ENCODE measurements at places on chromosomes 4 and X.

- DNase-seq = no peak
Measured at GRCh38 chr4:184382189-184382846, 92.0 kb downstream of the IRF2 start.

- no peak for DNase-seq
Measured at GRCh38 chr4:152606753-152607152, 70.9 kb upstream of the FBXW7 start.

DNA sequence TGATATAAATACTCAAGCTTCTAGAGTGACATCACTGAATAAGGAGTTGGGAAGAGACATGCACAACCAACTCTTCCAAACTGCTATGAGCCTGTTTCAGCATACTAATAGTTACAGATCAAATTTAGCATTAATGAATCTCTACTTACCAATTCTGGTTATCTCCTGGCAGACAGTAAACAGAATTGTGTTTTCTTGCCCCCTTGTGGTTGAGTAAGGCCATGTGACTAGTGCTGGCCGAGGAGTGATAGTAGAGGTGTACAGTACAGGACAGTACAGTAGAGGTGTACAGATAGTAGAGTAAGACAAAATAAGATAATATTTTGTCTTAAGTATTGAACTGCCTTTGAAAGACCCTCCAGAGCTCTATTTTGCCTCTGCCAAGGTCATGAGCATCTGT, 681.4 kb downstream of the GABRG1 start:
- DNase-seq = no peak

DNA sequence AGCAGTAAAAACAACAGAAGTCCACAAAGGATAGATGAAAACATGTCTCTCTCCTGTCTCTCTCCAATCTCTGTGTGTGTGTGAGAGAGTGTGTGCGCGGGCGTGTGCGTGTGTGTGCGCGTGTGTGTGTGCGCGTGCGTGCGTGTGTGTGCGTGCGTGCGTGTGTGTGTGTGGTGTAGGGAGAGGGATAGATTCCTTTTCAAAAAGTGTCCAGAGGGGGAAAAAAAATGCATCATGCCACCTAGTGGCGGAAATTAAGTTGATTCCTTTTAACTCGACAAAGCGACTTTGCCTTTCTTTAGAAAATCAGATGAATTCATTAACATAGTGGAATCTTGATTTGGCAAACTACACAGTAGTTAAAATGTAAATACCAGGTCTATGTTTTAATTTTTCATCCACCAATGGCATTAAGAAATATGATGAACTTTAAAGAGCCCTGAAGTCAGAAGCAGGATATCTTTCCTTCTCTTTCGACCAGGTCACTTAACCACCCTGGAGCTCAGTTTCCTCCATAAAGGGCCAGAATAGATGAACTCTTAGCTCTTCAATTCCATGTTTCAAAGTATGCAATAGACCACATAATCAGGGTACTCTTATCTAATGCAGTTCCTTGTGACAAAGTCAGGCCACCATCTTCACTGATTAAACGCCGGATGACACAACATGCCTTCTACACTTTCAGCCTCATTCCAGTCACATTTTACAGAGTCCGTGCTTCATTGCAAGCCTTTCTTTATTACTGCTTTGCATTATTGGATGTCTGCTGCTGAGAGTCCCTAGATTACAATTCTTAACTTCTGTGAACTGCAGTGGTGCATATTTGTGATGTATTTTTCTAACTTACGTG, 162.8 kb downstream of the FBXO8 start:
- DNase-seq = no peak

DNA sequence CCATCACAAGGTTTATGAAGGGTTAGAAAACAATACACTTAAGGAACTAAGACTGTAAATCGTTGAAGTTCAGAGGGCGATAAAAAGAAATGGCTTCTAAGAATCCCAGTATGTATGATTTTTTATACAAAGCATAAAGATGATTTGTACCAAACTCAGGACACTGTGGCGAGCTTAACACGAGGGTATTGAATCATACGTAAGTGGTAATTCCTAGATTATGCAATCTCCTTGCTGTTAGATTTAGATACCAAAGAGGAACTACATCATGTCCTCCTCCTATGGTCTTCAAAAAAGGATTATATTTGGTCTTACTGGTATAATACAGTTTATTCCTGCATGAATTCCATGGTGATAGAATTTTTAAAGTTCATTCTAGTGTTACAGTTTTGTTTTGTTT, 23.9 kb downstream of the NFKB1 start:
- DNase-seq = no peak

GRCh38 chr4:55903577-55903976, 45.2 kb upstream of the CEP135 start:
- no peak for DNase-seq

DNA sequence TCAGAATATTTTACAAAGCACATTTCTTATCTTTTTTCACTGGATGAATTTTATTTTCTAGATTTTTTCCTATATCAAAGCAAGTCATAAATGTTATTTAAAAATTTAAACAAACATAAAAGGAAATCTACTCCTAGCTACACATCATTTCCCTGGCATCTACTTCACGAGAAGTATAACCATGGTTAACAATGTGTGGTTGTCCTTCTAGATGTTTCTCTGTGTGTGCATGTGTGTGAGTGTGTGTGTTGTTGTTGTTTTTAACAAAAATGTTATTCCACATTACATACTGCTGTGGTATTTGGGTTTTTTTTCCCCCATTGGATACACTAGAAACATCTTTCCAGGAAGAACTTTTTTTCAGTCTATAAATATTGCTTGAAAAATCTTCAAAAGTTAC, 103.1 kb downstream of the CHIC2 start:
- no peak for DNase-seq

DNA sequence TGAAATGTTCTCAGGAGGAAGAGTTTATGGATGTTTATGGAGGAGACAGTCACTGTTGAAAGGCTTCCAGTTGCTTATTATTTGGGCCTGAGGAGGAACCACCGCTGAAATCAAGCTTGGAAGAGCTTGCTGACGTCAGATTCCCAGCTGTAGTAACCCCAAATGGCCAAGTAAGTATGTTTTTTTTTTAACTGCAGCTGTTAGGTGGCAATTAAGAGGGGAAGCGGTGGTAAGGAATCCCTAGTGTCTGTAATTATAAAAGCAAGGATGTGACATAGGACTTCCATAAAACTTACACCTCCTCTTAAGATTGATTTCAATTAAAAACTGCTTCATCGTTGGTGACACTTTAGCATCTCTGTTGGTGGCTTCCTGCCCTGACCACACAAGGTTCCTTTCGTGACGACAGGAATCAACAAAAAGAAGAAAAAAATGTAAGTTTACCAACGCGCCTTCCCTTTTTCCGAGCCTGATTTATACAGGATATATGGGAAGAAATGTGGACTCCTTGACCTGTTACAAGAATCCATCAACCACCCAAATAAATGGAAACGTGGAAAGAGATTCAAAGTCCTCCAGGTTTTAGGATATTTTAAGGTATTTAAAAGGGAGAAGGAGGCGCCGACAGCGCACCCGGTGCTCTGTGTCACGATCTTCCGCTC, 884 bp downstream of the RELL1 start:
- no peak for DNase-seq

GRCh38 chrX:1502241-1502640, 34.7 kb downstream of the P2RY8 start:
- DNase-seq = no peak

DNA sequence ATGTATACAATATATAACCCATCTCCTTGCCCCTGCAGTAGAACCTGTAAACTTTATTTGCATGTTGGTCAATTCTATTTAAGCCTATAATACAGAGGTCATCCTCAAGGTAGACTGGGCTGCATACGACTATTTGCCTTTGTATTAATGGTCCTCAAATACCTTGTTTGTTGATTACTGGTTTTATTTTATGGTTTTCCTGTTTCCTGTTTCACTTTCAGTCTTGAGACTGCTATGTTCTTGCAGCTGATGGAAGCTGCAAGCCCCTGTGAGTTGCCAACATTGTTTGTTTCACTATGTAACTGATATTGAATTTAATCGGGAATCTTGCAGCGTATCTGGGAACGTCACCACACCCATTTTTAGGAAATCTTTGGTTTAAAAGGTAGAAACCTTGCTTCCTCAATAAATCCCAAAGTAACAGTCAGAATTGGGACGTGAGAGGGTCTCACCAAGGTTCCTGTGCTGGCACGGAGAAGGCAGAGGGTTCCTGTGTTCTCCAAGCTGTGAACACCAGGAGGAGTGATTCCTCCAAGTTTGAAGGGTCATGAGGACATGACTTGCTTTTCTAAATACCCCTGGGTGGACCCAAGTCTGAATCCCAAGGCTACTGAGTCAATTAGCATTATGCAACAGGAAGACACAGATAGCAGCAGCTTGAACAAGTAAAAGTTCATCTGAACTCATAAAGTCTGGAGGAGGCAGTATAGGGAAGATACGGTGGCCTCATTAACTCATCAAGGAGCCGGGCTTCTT, 110.6 kb upstream of the PNPLA4 start:
- no peak for DNase-seq

DNA sequence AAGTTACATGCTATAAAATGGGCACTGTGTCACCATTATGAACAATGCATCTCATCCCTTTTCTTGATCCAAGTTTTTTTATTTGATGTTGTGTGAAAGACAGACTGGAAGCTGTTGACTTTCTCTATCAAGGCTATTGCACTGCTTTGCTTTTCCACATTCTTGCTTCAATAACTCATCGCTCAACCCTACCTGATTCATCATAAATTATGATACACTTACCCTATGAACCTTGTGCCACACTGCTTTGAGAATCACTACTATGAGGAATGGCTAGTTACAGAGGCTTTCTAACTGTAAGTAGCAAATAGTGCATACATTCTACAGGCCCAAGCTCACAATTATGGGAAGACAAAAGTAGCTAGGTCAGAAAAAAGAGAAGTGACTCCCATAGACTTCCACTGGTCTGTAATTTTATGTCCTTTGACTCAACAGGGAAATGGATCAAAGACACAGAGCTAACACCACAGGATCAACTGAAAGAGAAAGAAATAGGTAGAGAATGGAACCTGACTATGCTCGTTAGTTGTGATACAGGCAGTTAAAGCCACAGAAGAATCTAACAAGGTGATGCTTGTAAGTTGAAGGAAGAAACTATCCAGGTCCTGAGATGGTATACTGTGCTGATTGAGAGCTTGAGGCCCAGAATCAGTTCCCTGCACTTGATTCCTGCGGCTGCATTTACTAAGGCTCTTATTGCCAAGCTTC, 163.5 kb downstream of the PPP3CA start:
- no peak for DNase-seq

- no peak for DNase-seq
Measured at GRCh38 chrX:53383376-53384076, 38.9 kb downstream of the SMC1A start.

- no peak for DNase-seq
Measured at GRCh38 chrX:95056901-95057300, 1382.9 kb downstream of the FAM133A start.

- DNase-seq = no peak
Measured at GRCh38 chr4:101140228-101140627, 207.1 kb downstream of the PPP3CA start.

GRCh38 chr4:86380181-86380724, 20.4 kb upstream of the MAPK10 start:
- no peak for DNase-seq

DNA sequence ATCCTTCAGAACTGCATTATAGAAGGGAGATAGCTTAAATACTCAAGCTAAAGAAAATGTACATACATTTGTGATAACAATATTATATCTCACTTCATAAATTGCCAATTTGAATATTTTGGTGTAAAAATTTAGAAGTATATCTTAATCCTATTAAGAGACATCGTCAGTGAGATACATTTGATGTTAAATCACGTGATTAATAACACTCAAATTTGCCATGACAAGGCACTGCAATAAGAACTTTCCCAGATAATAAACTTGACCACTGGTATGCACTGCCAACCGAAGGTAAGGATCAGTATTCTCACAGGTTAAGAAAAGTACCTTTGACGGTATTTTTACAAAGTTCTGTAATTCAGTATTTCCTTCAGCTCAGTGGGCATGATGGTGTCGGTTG, 764.7 kb upstream of the FRG1 start:
- DNase-seq = no peak

Measured in stimulated activated CD4-positive, alpha-beta T cell treated with anti-CD3 and anti-CD28 coated beads, Interleukin-1b, Interleukin-23, amount 100 ng/mL, for 24 hours (primary cell).